ENCODE measurements at places on chromosomes 11 and 22.

- DNase-seq: no peak
Observed at GRCh38 chr11:9692691-9693090, 28.8 kb downstream of the SWAP70 start.

GRCh38 chr22:19147195-19147780 is 2.8 kb downstream of the GSC2 start:
- no peak for DNase-seq

GRCh38 chr22:38631724-38632123 is 24.5 kb downstream of the FAM227A start:
- DNase-seq: no peak

- no peak for DNase-seq
Observed at GRCh38 chr11:64608636-64609035, 17.6 kb downstream of the SLC22A12 start.

GRCh38 chr22:32743046-32743445 is 58.5 kb upstream of the TIMP3 start:
- no peak for DNase-seq

GRCh38 chr11:101445761-101446160 is 138.0 kb downstream of the TRPC6 start:
- DNase-seq: peak; percentile 67

GRCh38 chr22:26671317-26672059 is 14.1 kb downstream of the MIAT start:
- DNase-seq: no peak

DNA sequence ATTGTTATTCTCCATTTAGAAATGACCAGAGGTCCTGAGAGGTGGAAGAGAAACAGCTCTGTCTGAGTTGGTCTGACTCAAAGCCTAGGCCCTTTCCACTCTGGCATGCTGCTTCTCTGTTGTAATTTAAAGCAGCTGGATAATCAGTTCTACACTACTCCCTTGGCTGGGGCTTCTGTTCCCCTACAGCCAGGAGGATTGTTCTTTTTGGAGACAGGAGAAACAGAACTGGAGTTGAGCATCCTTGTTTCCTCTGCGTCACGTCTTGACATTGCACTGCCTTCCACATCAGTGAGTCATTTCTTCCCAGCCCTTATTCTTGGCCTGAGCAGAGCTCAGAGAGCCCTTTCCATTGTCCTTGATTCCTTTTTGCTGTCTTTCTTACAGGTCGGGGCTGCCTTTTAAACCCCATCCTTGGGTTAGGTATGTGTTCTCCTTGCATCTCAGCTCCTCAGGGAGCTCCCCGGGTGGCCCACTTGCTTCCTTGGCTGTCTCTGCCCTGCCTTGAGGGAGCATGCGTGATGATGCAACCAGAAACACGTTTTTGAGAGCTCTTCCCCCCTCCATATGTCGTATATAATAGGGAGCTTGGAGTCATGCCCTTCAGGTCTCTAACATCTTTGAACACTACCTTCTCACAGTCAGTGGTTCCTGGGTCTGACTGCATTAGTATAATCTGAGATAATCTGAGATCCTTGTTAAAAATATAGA is 35.7 kb downstream of the CYB5R2 start:
- peak; percentile 75 for DNase-seq

DNA sequence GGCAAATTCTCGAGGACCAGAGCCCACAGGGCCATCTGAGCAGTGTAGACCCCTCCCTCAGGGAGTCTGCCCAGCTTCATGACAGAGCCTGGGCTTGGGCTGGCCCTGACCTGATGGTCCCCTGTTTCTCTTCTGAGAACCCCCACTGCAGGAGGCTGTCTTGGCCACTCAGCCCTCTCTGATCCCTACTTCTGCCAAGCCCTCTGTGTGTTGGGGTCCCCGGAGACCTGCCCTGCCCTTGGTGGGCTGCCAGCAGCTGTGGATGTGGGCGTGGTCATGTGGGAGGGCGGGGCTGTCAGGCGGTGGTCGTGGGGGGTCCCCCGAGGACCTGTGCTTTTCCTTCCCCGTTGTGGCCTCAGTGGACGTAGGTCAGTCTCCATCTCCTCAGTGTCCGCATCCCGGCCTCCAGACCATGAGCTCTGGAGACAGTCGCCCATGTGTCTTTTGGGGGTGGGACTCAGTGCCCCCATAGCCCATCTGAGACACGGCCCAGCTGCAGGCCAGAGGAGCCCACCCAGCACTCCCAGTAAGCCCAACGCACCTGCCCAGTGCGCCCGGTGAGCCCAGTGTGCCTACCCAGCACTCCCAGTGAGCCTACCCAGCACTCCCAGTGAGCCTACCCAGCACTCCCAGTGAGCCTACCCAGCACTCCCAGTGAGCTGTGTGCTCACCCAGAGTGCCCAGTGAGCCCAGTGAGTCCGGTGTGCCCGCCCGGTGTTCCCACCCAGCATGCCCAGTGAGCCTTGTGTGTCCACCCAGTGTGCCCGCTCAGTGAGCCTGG is 409.2 kb downstream of the TBC1D22A start:
- DNase-seq: no peak

DNA sequence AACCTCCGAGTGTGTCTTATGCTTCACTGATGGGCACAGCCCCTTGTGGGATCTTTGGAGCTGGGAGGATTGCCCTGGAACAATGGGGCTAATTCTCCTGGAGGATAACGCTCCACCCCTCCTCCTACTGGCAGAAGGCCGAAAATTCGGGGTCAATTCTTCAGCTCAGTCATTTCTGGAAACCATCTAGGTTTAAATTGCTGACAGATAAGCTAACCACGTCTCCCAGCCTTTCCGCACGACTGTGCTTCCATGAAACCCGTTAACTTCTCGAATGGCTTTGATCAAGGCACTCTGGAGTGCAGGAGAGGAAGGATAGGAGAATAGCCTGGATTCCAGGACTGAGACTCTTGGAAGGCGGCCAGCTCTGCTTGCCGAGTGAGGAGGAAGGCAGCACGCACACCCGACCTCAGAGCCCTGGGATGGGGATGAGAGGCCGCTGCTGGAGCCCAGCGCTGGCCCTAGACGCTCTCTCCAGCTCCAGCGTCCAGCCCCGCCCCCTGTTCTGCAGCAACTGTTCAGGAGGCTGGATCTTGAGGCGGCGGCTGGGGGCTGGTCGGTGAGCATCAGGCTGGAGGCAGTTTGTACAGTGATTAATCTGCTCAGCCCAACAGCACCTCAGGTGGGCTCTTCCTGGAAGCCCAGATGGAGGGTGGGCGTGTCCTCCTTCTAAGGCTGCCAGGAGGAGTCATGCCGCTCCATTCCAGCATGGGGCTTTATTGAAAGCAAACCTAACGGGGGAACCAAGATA is 176.7 kb upstream of the NCAM1 start:
- DNase-seq: peak; percentile 2

GRCh38 chr11:46858920-46859546 is 13.0 kb upstream of the CKAP5 start:
- DNase-seq: no peak

DNA sequence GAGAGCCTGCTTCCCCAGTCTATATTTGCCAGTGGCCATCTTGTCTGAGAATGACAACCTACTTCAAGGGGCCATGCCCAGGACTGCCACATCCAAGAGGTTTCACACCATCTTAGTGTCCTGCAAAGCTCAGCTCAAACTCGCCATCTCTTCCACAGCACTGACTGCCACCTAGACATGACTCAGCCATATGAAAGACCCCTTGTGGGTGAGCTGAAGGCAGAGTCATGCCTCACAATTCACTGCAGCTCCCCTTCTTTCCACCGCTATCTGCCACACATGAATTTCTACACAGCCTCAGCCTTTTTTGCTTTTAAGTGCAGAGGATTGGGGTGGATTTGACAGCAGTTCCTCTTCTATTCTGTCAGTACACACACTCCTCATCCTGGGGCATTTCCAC is 127.5 kb downstream of the GALNT18 start:
- DNase-seq: no peak

DNA sequence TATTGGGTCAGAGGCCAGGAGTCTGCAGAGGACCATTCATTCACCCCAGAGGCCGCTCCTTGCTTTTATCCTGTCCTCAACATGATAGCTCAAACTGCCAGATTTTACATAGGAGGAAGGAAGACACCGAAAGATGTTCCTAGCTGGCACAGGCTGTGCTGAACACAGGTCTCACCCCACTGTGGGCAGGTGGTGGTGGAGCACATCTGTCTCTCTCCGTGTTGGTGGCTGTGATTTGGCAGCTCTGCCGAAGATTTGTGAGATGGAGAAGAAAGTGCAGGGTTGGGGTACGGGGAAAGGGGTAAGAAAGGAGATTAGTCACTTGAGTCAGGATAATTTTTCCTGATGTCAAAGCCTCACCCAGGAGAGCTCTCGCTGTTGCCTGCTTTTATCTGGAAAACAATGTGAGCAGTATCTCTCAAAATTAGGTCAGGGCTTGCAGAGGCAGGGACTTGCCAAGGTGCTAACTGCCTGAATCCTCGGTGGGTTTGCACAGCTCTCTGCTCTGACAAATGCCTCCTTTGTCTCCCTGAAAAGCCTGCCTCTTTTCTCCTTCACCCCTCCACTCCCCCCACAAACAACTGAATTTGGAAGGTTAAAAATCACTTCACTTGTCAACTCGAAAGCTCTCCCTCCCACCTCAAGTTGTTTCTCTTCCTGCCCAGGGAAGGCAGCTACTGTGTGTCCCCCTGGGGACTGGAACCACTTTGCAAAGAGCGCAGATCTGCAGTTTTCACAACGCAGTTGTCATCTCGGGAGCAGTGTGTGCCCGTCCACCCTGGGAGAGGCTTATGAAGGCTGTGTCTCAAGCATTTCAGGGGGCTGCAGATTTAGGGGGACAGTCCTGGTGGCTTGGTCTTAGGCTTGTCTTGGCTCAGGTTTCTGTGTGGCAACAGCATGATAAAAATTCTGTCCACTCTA is 299.7 kb downstream of the ST3GAL4 start:
- no peak for DNase-seq

DNA sequence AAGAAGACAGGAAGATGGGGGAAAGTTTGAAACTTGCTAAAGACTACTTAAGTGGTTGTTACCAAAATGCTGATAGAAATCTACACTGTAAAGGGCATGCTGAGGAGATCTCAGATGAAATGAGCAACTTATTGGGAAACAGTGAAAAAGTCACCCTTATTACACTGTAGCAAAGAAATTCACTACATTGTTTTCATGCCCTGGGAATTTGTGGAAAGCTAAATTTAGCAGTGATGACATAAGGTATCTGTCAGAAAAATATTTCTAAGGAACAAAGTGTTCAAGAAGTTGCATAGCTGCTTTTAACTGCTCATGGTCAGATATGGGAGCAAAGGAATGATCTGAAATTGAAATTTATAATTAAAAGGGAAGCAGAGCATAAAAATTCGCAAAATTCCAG is 702.4 kb upstream of the LRRC4C start:
- DNase-seq: no peak

- DNase-seq: peak; percentile 13
Observed at GRCh38 chr11:132992838-132993631, 539.3 kb downstream of the OPCML start.

GRCh38 chr11:111454561-111455192 is 57.5 kb downstream of the BTG4 start:
- peak; percentile 67 for DNase-seq

DNA sequence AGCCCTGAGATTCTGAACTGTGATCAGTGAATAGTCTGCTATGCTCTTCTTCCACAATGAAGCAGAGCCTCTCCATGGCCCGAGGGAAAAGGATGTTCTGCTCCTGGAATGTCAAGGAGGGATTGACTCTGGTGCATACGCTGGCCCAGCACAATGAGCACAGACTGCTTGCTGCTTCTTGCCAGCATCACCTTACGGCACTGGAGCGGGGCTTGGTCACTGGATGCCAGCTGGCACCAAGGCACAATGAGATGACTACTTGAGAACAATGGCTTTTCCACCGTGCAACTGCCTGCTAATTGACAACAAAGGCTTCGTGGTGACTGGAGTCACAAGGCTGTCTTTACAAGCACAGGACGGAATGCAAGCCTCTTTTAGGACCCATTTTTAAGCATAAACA is 139.2 kb downstream of the DSCAML1 start:
- DNase-seq: no peak

GRCh38 chr11:16678466-16679116 is 59.9 kb upstream of the C11orf58 start:
- no peak for DNase-seq

GRCh38 chr22:23210428-23211170 is 30.3 kb downstream of the BCR start:
- no peak for DNase-seq

DNA sequence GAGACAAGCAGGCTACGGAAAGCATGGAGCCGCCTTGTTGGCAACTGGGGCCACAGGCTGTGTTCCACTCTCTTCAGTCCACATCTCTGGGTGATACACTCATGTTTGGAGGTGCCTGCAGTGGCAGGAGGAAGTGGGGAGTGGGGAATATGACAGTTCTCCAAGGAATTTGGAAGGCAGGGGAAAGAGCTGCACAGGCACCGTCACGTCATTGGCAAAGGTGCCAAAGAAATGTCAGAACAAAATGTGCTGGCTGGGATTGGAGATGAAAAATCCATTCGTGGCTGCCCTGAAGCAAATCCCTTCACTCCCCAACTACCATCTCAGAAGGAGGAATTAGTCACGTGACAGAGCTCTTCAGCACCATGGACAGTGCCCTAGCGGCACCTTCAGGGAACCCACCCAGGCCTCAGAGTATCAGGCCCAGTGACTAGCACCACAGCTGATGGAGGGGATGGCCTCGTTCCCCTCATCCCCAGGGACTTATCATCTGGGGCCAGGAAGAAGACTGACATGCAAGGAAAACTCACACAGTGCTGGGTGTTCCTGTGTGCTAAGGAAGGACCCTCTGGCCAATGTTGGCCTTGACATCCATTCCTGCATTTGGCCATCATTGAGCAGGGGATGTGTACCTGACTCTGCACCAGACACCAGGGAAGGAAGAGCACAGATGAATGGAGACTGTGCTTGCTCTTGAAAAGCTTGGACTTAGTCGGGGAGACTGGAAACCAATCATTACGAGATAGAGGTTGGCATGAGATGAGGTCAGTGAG is 48.5 kb upstream of the PRDM11 start:
- DNase-seq: peak; percentile 39

- peak; percentile 19 for DNase-seq
Observed at GRCh38 chr11:82994604-82995230, 77.0 kb downstream of the RAB30 start.

- peak; percentile 41 for DNase-seq
Observed at GRCh38 chr11:32297611-32298011, 137.7 kb downstream of the WT1 start.

DNA sequence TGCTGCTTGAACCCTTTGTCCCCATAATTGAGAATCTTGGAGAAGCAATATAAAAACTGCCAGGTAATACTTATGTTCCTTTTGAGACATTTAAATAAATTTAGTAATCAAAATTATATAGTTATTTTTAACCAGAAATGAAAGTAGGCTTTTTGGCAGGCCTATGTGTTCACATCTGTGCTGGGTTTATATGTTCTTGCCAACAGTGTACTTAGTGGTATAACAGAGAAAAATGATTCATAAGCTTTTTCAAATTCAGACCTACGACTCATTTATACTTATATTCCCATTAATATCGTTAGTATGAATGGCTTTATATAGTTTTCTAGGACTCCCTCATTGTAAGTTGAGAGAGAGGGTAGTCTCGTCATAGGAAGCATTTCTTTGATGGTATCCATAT is 79.0 kb downstream of the DDX10 start:
- DNase-seq: no peak

GRCh38 chr11:64990222-64990923 is 6.4 kb downstream of the BATF2 start:
- no peak for DNase-seq

- DNase-seq: peak; percentile 93
Observed at GRCh38 chr11:118918128-118918685, 7.5 kb downstream of the BCL9L start.

- DNase-seq: no peak
Observed at GRCh38 chr11:47376107-47376524, 2.2 kb downstream of the SPI1 start.

- no peak for DNase-seq
Observed at GRCh38 chr11:3796002-3796311, 1.4 kb downstream of the NUP98 start.
